ENCODE measurements at places on chromosomes 11 and 22.

DNA sequence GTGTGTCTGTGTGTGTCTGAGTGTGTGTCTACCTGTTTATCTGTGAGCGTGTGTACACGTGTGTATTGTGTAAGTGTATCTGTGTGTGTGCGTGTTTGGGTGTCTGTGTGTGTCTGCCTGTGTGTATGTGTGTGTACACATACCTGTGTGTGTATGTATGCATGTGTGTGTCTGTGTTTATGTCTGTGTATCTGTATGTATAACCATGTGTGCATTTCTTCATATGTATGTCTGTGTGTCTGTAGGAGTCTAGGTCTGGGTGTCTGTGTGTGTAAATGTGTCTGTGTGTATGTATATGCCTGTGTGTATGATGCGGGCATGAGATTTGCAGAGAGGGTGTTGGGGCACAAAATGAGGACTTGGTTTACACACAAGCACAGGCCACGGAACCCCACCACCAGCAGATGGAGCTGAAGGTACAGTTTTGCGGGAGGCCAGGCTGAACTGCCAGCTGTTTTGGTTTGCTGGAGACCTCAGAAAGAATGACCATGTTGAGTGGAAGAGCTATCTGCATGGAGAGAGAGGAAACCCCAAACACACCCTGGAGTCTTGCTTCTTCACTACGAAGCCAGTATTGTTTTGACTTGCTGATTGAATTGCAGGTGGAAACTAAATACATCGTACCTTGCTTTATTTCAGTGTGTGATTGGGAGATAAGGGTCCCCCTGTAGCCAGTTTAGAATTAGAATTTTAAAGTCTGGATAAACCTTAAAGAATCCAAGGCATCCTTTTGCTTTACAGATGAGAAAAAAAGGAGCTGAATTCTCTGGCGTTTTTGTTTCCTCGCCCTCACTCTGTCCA is 497.2 kb downstream of the NTM start:
- no peak for DNase-seq

DNA sequence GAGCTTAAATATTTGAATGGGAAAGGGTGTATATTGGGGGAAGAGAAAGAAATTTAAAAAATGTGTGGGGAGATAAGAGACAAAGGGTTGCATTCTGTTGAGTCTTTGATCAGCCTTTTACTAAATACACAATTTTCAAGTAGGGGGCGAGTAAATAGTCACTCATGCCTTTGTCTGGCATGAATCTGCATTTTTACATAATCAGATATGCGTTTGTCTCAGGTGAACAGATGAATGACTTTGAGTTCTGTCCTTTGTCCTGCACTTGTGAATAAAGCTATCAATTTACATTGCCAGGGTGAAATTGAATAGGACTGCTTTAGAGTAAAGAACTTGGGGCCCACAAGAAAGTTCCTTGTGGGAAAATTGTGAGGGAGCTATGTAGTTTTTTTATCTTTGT is 523.6 kb upstream of the LUZP2 start:
- no peak for DNase-seq

DNA sequence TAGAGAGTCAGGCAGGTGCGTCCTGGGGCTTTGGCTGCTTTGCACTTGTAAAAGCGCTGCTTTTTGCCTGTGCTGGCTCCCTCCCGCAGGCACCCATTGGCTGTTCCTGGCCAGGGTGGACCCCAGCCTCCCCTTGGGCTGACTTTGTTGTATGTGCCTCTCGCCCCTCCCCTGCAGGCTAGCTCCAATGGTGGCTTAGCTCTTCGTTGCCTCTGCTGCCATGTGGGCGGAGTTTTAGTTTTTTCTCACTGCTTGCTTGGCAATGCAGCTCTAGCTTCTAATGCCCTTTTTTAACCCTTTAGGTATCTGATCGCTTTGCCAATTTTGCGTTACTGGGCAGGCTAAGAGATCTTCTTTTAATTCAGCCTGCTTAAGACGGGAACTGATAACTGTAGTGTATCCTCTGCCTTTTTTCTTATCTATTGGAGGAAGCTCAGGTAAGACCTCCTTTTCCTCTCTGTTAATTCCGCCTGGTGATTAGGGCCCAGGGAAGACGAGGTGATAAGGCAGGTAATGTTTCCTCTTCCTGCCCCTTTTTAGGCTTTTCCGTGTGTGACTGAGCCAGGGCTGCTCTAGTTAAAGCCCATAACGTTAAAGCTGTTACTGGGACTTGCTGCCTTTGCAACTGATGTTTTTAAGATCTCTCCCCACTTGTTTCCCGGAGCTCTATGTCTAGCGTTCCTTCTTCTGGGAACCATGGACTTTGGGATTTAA is 11.7 kb upstream of the GLYATL1 start:
- no peak for DNase-seq

- DNase-seq = no peak
These were observed at the start of gene OR51G2 for GRCh38 chr11:4919250-4919649. Gene OR51G2 (minus strand): TSS chr11:4919350. CDS start chr11:4915663, 3,687 bp downstream.

- no peak for DNase-seq
These were observed 9.0 kb downstream of the SPCS2 start for GRCh38 chr11:74957937-74958629.

- DNase-seq = no peak
These were observed 27.2 kb downstream of the CSF2RB start for GRCh38 chr22:36940676-36941075.

GRCh38 chr11:93053864-93054263 is 84.4 kb downstream of the MTNR1B start:
- no peak for DNase-seq

- no peak for DNase-seq
These were observed 65.2 kb upstream of the SESN3 start for GRCh38 chr11:95296165-95296564.

- DNase-seq = no peak
These were observed 27.3 kb downstream of the TSPAN18 start for GRCh38 chr11:44753961-44754645.

GRCh38 chr11:58788355-58789023 is 56.0 kb downstream of the GLYATL2 start:
- no peak for DNase-seq

DNA sequence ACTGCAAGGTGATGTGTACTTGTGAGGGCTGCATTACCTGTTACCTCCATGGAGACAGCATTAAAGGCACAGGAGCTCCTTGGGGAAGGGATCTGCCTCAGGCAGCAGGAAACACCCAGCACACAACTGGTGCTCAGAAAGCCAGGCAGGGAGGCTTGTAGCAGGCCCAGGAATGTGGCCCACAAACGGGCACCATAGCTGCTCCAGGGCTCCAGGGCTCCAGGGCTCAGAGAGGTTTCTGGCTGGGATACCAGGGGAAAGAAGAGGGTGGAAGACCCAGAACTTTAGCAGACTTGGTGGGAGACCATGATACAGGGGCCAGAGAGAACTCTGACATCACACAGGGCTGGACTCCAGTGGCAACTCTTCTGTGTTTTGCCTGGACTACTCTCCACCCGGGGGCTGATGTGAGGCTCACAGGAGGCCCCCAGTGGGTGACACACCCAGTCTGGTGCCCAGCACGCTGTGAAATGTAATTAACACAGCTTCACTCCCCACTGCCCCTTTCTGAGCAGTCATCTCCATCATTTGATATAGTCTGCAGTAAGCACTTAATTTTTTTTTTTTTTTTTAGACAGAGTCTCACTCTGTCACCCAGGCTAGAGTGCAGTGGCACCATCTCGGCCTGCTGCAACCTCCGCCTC is 14.7 kb upstream of the SULT4A1 start:
- no peak for DNase-seq

- no peak for DNase-seq
These were observed 667.3 kb downstream of the OPCML start for GRCh38 chr11:132864811-132865576.

DNA sequence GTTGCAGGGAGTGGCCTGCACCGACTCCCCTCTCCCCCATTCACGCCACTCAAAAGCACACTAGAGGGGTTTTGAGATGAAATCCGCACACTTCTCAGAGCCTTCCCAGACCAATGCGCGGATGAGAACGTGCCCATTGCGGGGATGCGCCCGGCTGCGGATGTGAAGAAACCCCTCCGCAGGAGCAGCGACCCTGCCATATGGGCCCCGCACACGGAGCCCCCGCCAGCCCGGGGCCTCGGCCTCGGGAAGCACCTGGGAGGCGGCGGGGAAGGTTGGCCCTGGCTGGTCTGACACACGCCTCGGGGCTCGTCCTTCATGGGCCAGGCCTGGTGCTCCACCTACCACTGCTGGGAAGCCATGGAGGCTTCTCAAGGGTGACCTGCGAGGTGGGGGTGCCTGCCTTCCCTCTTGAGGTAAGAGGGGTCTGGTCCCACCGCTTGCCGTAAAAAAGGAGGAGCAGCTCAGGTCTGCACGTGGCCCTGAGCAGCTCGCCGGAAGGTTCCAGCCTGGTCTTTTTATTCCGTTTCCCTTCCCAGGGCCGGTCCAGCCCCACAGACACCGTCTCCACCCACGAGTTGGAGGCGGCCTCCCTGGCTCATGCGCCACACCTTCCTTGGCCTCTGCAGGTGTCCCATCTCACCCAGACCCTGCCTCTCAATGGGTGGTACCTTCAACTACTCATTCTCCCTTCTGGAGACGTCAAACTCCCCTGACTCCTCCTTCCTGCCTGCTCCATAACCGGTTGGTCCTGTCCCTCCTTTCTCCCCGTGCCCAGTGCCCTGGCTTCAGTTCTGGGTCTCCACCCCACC is 39.4 kb downstream of the TRMU start:
- DNase-seq = no peak

DNA sequence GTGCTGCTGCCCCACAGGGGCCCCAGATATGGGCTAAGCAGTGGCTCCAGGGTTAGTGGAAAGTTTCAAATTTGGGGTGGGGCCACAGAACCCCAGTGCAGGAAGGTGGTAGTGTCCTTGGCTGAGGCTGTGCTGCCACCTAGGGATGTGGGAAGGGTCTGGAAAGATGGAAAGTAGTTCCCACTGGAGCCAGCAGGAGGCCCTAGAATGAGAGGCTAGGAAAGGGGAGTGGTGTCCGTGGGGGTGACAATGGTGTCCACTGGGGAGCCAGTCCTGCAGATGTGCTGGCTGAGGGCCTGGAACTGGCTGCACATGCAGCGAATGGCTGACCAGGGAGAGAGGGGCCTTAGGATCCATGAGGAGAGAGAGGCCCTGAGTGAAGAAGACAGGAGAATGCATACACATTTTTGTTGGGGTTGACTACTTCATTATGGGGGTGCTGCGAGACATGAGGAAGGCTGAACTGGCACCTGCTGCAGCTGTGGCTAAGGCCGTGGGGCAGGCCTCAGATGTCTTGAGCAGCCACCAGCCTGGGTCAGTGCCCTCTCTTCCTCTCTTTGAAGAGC is 21.1 kb downstream of the RFPL3 start:
- no peak for DNase-seq

GRCh38 chr22:30325065-30325720 is 1.5 kb downstream of the TBC1D10A start:
- DNase-seq = no peak
